ENCODE measurements at places on chromosomes 16 and 17.

DNA sequence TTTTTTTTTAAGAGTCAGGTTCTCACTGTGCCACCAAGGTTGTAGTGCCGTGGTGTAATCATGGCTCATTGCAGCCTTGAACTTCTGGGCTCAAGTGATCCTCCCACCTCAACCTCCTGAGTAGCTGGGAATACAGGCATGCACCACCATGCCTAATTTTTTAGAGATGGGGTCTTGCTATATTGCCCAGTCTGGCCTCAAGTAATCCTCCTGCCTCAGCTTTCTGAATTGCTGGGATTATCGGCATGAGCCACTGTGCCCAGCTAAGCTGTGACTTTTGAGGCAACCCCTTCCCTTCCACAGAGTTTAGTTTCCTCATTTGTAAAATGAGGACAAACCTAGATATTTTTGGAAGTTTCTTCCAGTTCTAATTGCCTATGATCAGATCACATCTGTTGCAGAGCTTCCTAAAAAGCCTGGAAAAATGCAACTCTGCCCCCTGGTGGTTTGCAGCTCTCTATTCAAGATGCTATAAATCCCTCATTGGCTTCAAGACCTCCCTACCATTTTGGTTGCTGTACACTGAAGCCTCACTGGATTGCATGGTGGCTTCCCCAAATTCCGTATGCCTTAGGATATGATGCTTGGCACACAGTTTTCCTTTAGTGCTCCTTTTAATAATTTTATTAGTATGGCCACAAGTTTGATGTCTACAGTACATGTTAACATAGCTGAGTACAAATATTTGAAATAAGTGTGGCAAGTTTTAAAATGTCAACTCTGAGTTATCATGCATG is 19.3 kb downstream of the GDE1 start:
- peak; percentile 57 for DNase-seq

- DNase-seq = no peak
These were observed 175.2 kb downstream of the KCNJ2 start for GRCh38 chr17:70344386-70345060.

- no peak for DNase-seq
These were observed 126.6 kb downstream of the RPTOR start for GRCh38 chr17:80671039-80671824.

GRCh38 chr17:62949036-62949435 is 17.0 kb upstream of the TANC2 start:
- DNase-seq = no peak

- DNase-seq = no peak
These were observed 108.5 kb downstream of the COPRS start for GRCh38 chr17:31750578-31750977.

GRCh38 chr17:7589204-7589868 is 558 bp downstream of the SOX15 start:
- DNase-seq = peak; percentile 55

DNA sequence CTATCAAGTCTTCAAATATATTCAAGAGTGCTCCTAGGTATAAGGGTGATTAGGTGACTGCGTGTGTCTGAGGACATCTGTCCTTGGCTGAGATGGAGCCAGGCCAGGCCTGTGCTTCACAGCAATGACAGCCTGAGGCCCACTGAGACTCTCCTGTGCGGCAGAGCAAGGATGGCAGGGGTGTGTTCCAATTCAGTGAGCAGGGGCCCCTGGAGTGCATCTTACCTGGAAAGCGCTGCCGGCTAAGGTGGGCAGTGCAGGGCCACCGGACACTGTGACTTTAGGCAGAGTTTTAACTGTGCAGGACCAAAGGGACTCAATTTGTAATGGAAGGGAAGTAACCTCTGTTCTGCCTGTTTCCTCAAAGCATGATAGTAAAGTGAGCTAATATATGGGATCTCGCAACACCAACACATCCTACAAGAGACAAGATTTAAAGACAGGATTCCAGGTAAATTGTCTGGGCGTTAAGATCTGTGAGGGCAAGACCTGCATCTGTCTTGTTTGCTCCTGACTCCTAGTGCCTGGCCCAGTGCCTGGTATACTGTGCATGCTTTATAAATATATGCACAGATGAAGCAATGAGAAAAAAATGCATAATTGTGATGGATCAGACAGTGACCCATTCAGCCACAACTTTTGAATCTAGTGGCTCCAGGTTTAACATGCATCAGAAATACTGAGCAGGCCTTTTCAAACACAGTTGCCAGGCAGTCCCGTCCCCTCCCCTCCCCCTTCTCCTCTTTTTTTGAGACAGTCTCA is 86.7 kb downstream of the MRC2 start:
- no peak for DNase-seq

GRCh38 chr16:50384500-50385135 is 15.8 kb upstream of the BRD7 start:
- no peak for DNase-seq

DNA sequence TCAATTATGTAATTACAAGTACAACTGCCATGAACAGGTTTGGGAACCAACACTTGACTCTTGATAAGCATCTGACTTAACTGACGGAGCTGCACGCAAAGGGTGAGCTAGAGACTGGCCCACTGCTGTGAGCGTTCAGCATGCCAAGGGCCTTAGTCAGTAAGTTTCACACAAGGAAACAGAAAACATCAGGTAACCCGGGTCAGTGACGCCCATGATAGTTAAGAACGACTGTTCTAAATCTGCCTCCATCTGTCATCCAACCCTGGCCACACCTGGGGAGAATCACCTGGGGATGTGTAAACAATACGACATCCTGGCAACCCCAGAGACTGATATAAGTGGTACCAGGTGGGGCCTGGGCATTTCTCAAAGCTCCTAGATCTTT is 12.3 kb downstream of the SMIM5 start:
- DNase-seq = no peak

GRCh38 chr17:72613396-72613795 is 479.1 kb downstream of the SLC39A11 start:
- no peak for DNase-seq

DNA sequence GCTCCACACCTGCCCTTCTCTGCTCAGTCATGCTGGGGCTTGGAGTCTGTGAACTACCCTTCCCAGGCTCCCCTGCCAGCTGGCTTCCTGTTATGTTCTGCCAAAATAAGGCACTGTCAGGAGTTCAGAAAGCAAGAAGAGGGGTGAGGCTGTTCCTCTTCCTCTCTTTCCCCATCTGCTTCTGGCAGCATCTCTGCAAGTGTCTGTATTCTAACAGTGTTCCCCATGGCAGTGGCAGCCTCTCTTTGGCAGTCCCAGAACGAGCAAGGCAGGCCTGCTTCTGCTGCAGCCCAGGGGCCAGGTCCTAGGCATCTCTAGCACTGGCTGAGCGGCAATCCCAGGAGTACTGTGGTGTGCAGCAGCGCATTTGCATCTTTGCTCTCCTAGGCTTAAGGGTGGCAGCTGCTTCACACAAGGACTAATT is 219.1 kb downstream of the STX8 start:
- DNase-seq = no peak

DNA sequence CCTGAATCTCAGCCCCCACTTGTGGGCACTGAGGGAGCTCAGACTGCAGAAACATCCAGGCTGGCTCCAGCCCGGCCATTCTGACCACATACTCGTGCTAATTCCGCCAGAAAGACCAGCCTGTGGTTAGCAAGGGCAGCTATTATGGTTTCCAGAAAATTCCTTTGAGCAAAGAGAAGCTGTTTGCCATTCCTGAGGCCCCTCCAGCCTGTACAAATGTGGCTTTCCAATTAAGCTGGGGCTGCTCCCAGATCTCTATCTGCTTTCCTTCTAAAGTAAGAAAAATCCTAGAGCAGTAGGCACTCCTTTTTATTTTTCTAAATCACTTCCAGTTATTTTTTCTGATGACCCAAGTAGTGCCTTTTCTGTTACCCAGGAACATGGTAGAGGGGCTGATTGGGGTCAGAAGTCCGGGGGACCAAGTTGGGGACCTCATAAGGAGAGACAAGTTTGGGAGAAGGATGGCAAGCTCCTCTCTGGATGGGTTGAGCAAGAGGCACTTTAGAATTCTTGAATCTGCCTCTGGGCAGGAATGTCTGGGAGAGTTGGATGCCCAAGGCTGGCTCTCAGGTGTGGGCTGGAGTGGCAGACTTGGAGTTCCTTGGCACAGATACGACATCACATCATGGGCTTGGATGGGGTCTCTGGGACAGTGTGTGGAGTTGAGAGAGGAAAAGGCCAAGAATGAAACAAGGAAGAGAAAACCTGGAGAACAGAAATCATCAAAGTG is 83.3 kb upstream of the TNRC6C start:
- DNase-seq = no peak

- peak; percentile 54 for DNase-seq
These were observed 44.7 kb upstream of the MEAK7 start for GRCh38 chr16:84548971-84549844.

GRCh38 chr17:31645351-31645750 is 213.7 kb downstream of the COPRS start:
- no peak for DNase-seq

DNA sequence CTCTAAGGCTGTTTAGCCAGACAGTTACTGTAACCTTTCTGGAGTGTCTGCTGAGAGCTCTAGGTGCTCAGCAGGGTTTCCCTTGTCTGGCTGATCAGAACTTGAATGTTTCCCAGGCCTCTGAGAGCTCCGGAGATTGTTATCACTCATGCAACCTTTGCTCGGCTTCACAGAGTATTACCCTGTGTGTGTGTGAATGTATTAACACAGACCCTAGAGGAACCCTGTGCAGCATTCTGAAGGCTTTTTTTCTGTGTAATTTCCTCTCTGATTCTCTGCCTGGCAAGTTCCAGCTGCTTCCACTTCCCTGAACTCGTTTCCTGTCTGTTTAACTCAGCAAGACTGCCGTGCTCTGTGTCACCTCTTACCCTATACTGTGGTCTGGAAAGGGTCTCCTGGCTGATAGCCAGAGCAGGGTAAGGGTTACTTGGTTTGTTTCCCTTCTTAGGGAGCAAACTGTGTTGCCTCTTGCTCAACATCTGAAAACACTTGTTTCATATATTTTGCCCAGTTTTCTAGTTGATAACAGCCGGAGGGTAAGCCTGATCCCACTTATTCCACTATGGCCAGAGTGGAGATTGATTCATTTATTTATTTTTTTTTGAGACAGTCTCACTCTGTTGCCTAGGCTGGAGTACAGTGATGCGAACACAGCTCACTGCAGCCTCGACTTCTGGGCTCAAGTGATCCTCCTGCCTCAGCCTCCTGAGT is 21.7 kb downstream of the PRMT7 start:
- no peak for DNase-seq

DNA sequence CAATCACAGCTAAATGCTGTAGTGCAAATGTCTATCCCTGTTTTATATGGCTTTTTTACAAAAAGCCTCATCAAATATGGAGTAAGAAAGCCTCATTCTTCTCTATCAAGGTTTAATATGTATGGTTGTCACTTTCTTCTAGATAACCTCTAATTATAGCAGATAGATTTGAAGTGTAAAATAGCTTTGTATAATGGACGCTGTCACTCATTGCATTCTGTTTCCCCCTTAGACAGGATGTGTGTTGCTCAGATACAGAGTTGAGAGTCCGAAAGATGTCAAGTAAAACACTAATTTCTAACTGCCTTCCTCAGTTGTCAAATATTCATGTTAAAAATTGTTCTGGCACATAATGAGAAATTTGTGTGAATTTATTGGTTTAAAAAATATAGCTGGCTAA is 88.0 kb downstream of the NLK start:
- DNase-seq = no peak

- no peak for DNase-seq
These were observed 256.6 kb downstream of the HS3ST3B1 start for GRCh38 chr17:14557480-14557879.

DNA sequence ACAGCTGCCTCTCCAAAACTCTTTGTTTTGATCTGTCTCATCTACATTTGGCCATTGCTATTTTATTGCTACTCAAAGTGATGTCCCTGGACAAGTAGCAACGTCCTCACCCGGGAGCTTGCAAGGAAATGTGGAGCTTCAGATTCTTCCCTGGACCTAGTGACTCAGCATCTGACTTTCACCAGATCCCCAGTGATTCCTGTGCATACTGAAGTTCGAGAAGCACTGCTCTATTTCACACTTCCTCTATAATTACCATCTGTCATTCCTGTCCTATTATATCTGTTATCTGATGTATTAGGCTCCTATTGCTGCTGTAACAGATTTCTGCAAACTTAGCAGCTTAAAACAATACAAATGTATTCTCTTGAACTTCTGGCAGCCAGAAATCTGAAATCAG is 28.5 kb upstream of the VAT1L start:
- no peak for DNase-seq

GRCh38 chr16:79317521-79317920 is 283.0 kb downstream of the MAF start:
- DNase-seq = no peak

- peak; percentile 71 for DNase-seq
These were observed 1.3 kb downstream of the ZNF821 start for GRCh38 chr16:71882505-71883167.

DNA sequence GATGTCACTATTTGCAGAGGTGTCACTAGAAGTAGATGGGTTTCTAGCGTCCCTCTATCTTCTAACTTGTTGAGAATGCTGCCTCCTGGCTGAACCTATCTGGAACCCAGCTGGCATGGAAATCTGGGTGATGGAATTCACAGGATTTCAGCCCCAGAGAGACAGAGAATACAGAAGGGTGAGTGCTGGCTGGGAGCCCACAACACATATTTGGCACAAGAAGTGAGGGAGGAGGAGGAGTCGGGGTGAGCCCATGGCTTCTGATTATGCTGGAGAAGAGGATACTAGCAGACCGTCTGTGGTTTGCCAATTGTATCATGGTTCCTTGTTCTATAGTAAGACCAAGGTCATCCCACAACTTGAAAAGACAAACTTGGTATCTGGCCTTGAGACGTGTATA is 557.8 kb upstream of the SALL1 start:
- no peak for DNase-seq

DNA sequence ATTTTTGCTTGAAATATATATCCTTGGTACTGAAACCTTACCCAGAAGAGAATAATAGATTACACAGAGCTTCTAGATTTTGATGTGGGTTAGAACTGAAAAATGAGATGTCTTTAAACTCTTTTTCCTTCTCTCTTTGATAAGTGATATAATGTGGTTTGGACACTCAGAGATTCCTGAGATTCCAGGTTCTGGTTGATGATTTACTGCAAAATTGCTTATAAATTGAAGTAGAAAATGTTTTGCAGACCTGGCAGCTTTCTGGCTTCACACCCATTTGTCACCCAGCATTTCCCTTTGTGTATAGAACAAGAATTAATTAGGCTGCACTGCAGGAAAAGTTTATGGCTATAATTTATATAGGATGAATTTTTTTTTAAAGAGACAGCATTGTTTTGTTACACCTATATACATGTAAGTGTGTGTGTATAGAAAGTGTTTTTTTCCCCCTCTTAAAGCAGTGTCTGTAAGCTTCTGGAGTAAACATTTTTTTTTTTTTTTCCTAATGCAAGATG is 23.5 kb downstream of the AATF start:
- DNase-seq = no peak

DNA sequence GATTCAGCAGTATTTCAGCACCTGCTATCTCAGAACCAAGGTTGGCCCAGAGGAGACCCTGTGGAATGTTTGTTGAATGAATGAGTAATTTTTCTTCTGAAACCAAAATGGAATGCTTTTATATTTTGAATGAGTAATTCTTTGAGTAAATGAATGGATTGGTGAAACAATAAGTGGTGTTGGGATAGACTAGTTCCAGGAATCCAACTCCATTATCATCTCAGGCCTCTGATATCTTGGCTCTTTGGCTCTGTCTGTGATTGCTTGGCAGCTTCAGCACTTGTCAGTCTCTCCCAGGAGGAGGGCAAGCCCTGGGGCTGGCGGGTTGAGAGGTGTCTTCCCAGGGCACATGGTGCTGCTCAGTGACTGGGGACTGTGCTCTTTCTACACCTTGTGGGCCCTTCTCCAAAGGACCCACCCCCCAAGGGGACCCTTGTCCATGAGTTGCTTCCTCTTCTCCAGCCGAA is 284.4 kb upstream of the FOXF1 start:
- no peak for DNase-seq
